Calu3 (cell line): ENCODE measurements at places on chromosomes 13 and 19. TPM values are rescaled to one million over a fixed set of nuclear protein-coding genes. Genes with fewer than 3 reads are reported as not detected.

The GIPC3 gene
- not detected in 2 replicates for total RNA-seq

- H3K4me3 ChIP-seq, result no peak overlapping the region
- H3K4me1 ChIP-seq, result no peaks in the 10 kb centered on the region
- no peak overlapping the region for H3K27ac ChIP-seq
- peak; percentile 2 for DNase-seq
- no peaks in the 10 kb centered on the region for H3K27me3 ChIP-seq
- H3K36me3 ChIP-seq, result no peaks in the 10 kb centered on the region
Measured at GRCh38 chr13:32381539-32381938, 46.4 kb downstream of the N4BP2L1 start.

GRCh38 chr13:33509642-33510229 lies 224.2 kb upstream of the STARD13 start:
- no peaks in the 10 kb centered on the region for H3K4me1 ChIP-seq
- H3K4me3 ChIP-seq, result no peak overlapping the region
- no peaks in the 10 kb centered on the region for H3K27me3 ChIP-seq

The ATP1A3 gene
- total RNA-seq, result 1.1 and 1.7 TPM in 2 replicates

The CABP5 gene
- total RNA-seq, result not detected in 2 replicates

GRCh38 chr19:16611121-16611520 lies 16.9 kb downstream of the MED26 start:
- H3K27ac ChIP-seq, result no peak overlapping the region
- DNase-seq, result no peak
- H3K4me1 ChIP-seq, result peaks cover 10% of the 10 kb centered on the region
- no peaks in the 10 kb centered on the region for H3K36me3 ChIP-seq

- no peak for DNase-seq
- peaks cover 42% of the 10 kb centered on the region for H3K36me3 ChIP-seq
- H3K4me3 ChIP-seq, result no peak overlapping the region
Measured at GRCh38 chr13:41065078-41065477, 3.8 kb downstream of the WBP4 start.

GRCh38 chr13:47945738-47946137 lies 55.3 kb downstream of the SUCLA2 start:
- H3K27ac ChIP-seq, result peak overlapping the region; percentile 16
- H3K27me3 ChIP-seq, result no peaks in the 10 kb centered on the region
- H3K36me3 ChIP-seq, result peaks cover 9% of the 10 kb centered on the region
- no peak for DNase-seq
- H3K4me1 ChIP-seq, result no peaks in the 10 kb centered on the region

The TNFAIP8L1 gene
- total RNA-seq, result 4.3 and 5.3 TPM in 2 replicates

DNA sequence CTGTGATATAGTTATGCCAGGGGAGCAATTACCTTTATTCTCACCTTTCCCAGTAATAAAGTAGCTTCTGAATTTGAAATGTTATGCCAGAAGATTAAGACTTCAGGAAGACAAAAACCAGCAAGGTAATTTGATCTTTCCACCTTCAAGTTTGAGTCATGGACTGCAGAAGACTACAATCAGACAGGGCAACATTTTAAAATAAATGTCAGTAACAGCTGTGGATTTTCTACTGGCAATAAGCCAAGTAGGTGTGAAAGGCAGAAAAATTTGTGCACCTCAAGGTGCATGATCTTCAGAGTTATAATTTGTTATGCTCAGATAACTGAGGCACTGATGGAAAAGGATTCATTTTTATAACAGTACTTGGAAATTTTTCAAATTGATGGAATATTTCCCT lies 54.9 kb downstream of the SLITRK1 start:
- H3K27ac ChIP-seq, result no peak overlapping the region
- no peaks in the 10 kb centered on the region for H3K27me3 ChIP-seq
- no peak overlapping the region for H3K4me3 ChIP-seq
- no peaks in the 10 kb centered on the region for H3K36me3 ChIP-seq
- H3K4me1 ChIP-seq, result peaks cover 15% of the 10 kb centered on the region

- no peaks in the 10 kb centered on the region for H3K27me3 ChIP-seq
- H3K4me3 ChIP-seq, result no peak overlapping the region
- H3K27ac ChIP-seq, result no peak overlapping the region
- H3K36me3 ChIP-seq, result peaks cover 26% of the 10 kb centered on the region
Measured at GRCh38 chr19:42426643-42427042, 545 bp downstream of the LIPE start.

The VSTM2B gene
- total RNA-seq, result not detected in 2 replicates

The VAV1 gene
- 0.28 and 0.37 TPM in 2 replicates for total RNA-seq

- DNase-seq, result no peak
- H3K36me3 ChIP-seq, result peaks cover 87% of the 10 kb centered on the region
- no peak overlapping the region for H3K27ac ChIP-seq
- no peak overlapping the region for H3K4me3 ChIP-seq
Measured at GRCh38 chr19:48958006-48958405, 3.3 kb downstream of the BAX start.

GRCh38 chr13:20550799-20551198 lies 16.2 kb upstream of the IFT88 start:
- H3K36me3 ChIP-seq, result no peaks in the 10 kb centered on the region
- H3K4me3 ChIP-seq, result no peak overlapping the region
- H3K27ac ChIP-seq, result no peak overlapping the region
- no peaks in the 10 kb centered on the region for H3K27me3 ChIP-seq
- peaks cover 9% of the 10 kb centered on the region for H3K4me1 ChIP-seq

GRCh38 chr19:17692566-17692965 lies 4.4 kb upstream of the UNC13A start:
- no peaks in the 10 kb centered on the region for H3K36me3 ChIP-seq
- no peak overlapping the region for H3K4me3 ChIP-seq
- H3K27me3 ChIP-seq, result peaks cover 86% of the 10 kb centered on the region
- H3K27ac ChIP-seq, result no peak overlapping the region
- no peak for DNase-seq

GRCh38 chr13:100540621-100541020 lies 48.0 kb downstream of the GGACT start:
- H3K27me3 ChIP-seq, result no peaks in the 10 kb centered on the region
- H3K36me3 ChIP-seq, result no peaks in the 10 kb centered on the region
- H3K27ac ChIP-seq, result no peak overlapping the region
- DNase-seq, result no peak

The SERP2 gene
- not detected in 2 replicates for total RNA-seq

DNA sequence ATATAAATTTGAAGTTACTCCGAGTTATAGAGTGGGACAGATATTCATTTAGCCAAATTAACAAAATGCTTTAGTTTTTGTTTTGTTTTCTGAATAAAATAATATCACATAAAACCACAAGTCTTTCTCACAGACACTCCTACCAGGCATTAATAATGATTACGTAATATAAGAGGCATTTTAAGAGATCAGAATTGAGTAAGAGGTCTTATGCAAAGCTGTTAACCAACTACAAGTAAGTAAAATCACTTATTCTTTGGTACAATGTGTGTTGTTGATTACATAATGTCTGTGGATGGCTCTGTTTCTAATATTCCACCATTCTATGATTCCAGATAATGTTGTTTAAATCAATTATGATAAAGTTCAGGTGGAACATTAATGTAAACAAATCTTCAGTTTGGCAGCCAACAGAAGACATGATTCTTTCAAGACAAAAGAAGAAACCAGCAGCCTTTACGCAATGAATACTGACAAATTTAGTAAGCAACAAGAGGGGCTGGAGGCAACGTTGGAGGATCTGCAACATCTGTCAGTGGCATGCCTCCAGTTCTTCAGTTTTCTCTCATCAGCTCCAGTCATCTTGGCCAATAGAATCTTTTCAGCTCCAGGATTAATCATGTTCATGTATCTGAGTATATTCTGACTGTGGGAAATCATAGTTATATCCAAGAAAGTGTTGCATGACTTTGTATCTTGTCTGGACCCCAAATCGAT lies 403.8 kb downstream of the SLITRK5 start:
- H3K27ac ChIP-seq, result no peak overlapping the region
- no peak for DNase-seq
- H3K4me3 ChIP-seq, result no peak overlapping the region
- no peaks in the 10 kb centered on the region for H3K36me3 ChIP-seq

DNA sequence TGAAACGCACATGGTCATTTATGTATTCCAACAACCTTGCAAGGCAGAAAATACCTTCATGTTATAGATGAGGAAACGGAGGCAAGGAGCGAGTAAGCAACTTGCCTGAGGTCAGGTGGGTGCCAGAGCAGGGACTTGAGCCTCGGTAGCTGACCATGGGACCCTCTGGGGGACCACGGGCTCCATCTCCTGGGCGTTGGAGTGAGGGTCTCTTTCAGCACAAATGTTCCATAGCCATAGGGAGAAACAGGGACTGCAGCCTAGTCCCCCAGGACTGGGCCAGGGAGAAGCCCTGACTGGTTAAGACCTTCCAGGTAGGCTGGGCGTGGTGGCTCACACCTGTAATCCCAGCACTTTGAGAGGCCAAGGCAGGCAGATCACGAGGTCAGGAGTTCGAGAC lies 38.4 kb upstream of the ADGRE5 start:
- no peaks in the 10 kb centered on the region for H3K36me3 ChIP-seq
- H3K4me1 ChIP-seq, result no peaks in the 10 kb centered on the region
- H3K27ac ChIP-seq, result no peak overlapping the region
- DNase-seq, result no peak
- H3K27me3 ChIP-seq, result no peaks in the 10 kb centered on the region

The CNMD gene
- not detected in 2 replicates for total RNA-seq

DNA sequence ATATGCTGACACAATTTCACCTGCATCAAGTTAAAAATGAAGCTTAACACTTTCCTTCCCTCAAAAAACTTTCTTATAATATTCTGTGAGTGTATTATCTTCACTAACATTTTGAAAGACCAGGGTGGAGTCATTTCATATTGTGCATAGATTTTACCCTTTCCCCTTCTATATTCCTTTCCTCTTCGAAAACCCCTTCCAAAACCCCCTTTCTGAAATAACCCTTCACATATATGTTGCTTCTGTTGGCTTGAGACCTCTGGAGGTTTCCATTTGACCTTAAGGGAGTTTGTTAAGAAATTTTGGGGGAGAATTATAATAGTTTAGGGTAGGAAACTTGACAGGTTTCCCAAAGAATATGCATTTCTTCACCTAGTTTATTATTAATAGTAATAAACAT lies 489.6 kb upstream of the MIR17HG start:
- DNase-seq, result no peak
- no peak overlapping the region for H3K4me3 ChIP-seq
- no peaks in the 10 kb centered on the region for H3K4me1 ChIP-seq
- no peaks in the 10 kb centered on the region for H3K36me3 ChIP-seq

GRCh38 chr13:79910875-79911540 lies 429.9 kb downstream of the SPRY2 start:
- H3K4me3 ChIP-seq, result no peak overlapping the region
- DNase-seq, result no peak
- no peaks in the 10 kb centered on the region for H3K4me1 ChIP-seq
- no peaks in the 10 kb centered on the region for H3K36me3 ChIP-seq
- no peak overlapping the region for H3K27ac ChIP-seq

DNA sequence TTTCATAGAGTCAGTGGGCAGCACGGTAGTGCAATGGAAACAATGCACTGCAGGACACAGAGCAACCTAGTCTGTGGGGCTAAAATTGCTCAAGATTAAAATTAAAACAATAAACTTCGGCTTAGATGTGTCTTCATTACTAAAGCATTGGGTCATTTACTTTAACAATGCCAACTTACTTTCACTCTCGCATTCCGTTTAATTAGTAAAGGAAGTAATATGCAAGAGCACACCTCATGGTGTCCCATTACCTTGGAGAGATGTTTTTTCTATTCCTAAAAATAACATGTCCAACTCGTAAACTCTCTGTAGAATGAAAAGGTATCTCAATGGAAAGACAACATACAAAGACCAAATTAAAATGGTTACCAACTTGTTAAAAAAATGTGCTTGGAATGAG lies 738.4 kb downstream of the PCDH17 start:
- DNase-seq, result no peak
- H3K27me3 ChIP-seq, result no peaks in the 10 kb centered on the region
- H3K27ac ChIP-seq, result no peak overlapping the region
- no peaks in the 10 kb centered on the region for H3K4me1 ChIP-seq
- no peaks in the 10 kb centered on the region for H3K36me3 ChIP-seq
- H3K4me3 ChIP-seq, result no peak overlapping the region

The PSG4 gene
- total RNA-seq, result 11.2 and 11.9 TPM in 2 replicates

GRCh38 chr13:113592571-113592970 lies 8.0 kb downstream of the TFDP1 start:
- H3K36me3 ChIP-seq, result peaks cover 6% of the 10 kb centered on the region
- H3K27me3 ChIP-seq, result no peaks in the 10 kb centered on the region
- no peak overlapping the region for H3K27ac ChIP-seq
- DNase-seq, result no peak
- H3K4me3 ChIP-seq, result no peak overlapping the region
- H3K4me1 ChIP-seq, result no peaks in the 10 kb centered on the region

DNA sequence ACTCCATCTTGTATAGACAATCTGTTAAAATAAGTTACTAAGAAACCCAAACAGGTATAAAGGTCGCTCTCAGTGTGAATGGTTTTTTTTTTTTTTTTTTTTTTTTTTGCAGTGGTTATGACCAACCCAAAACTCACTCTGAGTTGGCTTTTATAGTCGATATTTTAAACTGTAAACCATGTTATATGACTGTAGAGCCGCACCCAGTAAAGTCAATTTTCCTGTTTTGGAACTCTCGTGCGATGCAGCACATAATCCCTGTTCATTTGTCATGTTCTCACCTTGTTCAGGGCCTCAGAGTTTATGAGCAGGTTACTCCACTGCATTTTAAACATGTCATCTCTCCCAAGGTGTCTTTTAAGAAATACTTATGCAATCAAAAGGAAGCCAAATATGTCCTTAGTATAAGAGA lies 112.5 kb downstream of the KLF5 start:
- peaks cover 17% of the 10 kb centered on the region for H3K36me3 ChIP-seq
- peak; percentile 28 for DNase-seq
- H3K4me1 ChIP-seq, result peaks cover 24% of the 10 kb centered on the region
- H3K27ac ChIP-seq, result peak overlapping the region; percentile 68
- H3K27me3 ChIP-seq, result no peaks in the 10 kb centered on the region
- no peak overlapping the region for H3K4me3 ChIP-seq

The KRTDAP gene
- total RNA-seq, result not detected in 2 replicates

DNA sequence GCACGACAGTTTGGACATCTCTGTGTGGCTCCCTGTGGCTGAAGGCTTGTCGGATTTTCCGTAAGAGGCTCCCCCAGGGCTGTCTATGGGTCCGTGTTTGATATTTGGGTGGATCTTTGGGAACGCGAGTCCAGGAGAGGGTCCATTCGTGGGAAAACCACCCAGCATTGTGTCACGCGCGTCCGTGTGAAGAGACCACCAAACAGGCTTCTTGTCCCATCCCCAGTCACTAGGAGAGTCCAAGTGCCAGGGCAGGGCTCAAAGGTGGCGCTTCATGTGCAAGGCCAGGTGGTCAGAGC lies 2.4 kb downstream of the KLF1 start:
- H3K27ac ChIP-seq, result no peak overlapping the region
- H3K27me3 ChIP-seq, result peaks cover 15% of the 10 kb centered on the region
- DNase-seq, result no peak
- no peak overlapping the region for H3K4me3 ChIP-seq
- H3K4me1 ChIP-seq, result peaks cover 7% of the 10 kb centered on the region

DNA sequence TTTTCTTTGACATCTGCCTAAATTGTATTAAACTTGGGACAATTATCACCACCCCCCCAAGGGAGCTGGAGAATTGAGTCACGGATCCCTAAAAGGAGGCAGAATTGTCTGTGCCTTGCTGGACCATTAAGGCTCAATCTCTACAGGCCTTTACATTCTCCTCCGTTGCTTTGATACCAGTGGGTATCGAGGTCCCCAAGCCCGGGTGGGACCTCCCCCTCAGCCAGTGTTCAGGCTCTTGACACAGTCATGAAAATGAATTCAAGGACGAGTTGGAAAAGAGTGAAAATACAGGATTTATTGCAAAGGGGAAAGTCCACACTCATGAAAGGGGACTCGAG lies 5.6 kb downstream of the PPP1R15A start:
- no peak for DNase-seq
- peaks cover under 1% of the 10 kb centered on the region for H3K27me3 ChIP-seq
- H3K36me3 ChIP-seq, result peaks cover 91% of the 10 kb centered on the region
- peak overlapping the region; percentile 20 for H3K4me3 ChIP-seq
- peak overlapping the region; percentile 82 for H3K27ac ChIP-seq
- peaks cover 34% of the 10 kb centered on the region for H3K4me1 ChIP-seq
